ENCODE measurements at places on chromosomes 13 and 19. TPM values are rescaled to one million over a fixed set of nuclear protein-coding genes. Genes with fewer than 3 reads are reported as not detected.
A peak's percentile ranks its signal among the peaks of the same experiment; 100 is the strongest.

DNA sequence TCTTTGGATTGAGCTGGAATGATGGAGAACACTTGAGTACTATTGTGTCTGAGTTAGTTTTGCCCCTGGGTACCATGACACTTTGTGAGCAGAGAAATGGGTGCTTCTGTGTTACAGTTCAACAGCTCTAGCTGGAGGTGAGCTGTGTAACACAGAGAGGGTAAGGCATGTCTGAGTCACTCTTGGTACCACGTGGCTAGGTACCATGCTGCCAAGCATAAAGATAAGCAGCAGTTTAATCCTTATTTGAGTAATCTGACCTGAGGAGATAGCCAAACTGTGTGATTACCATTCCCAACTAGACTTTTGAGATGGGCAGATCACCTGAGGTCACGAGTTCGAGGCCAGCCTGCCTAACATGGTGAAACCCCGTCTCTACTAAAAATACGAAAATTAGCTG lies 122.0 kb downstream of the OLFM4 start:
- DNase-seq, result peak; percentile 12

OR4F17 gene
- total RNA-seq, result not detected

DNA sequence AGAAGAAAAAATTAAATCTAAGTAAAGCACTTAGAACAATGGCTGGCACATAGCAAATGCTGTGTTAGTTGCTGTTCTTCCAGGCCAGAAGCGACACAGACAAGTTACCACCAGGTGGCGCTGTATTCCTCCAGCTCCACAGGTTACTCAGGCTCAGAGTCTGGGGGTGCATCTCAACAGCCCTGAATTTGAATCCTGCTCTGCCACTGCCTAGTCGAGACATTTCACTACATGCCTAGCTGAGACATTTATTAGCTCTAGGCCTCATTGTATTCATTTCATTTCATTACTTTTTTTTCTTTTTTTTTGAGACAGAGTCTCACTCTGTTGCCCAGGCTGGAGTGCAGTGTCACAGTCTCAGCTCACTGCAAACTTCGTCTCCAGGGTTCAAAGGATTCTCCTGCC lies 16.4 kb upstream of the CYP2B6 start:
- DNase-seq, result peak; percentile 49

DNA sequence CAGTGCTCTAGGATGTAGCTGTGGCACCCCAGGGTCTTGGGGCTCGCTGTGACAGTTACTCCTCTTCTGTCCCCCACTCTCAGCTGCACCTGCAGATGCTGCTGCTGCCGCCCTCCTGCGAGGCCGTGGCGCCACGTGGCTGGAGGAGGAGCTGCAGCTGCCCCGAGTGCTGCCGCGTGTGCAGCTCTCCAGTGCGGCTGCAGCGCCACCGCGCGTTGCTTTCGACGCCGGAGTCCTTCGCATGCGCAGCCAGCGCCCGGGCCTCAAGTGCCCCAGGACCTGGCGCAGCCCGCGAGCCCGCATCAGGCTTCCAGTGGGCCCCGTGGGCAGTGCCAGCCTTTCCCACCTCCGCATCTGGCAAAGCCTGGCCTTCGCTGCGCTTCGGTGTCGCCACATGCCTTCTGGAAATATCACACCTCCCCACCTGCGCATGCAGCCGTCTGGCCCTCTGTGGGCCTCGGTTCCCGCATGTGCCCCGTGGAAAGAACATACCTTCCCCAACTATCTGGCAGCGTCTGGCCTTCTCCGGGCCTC lies 692 bp upstream of the ZNF580 start:
- no peak for DNase-seq

THSD1 gene
- 13.4 TPM for total RNA-seq

DNA sequence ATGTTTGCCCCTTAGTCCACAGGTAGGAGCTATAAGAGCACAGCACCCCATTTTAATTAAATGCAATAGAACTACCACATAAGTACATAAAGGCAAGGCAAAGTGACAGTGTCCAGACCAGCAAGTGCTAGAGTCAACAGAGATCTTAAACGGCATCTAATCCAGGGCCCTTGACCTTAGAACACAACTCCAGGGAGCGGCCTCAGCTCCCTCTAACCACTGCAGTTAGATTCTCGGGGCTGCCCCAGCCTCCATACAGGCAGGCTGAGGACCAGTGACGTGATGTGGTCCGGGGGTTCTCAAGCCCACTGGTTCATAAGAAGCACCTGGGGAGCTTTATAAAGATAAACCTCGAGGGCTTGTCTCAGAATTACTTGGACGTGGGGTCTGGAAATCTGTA lies 10.0 kb upstream of the ATP12A start:
- DNase-seq, result no peak

GRCh38 chr13:110379905-110380341 lies 72.8 kb downstream of the COL4A2 start:
- DNase-seq, result no peak

CEACAM6 gene
- total RNA-seq, result not detected

GRCh38 chr13:42181381-42181953 lies 90.5 kb upstream of the AKAP11 start:
- DNase-seq, result no peak

CATSPERD gene
- not detected for total RNA-seq

DNA sequence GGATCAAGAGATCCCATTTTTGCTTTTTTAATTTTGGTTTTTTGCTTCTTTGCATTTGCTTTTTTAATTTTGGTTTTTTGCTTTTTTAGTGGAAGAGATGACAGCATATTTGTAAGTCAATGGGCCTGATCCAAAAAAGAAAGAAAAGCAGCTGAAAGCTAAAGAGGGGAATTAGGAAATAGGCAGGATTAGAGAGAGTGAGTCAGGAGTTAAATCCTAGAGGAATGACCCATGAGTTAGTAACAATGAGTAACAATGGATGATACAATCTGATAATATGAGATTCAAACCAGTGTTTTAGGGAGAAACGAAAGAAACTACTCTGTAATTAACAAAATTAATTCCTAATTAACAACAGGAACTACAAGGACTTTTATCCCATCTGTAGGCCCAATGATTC lies 111.2 kb upstream of the SGCG start:
- DNase-seq, result peak; percentile 36

CD37 gene
- not detected for total RNA-seq

ZNF723 gene
- total RNA-seq, result not detected

ZNF560 gene
- 0.47 TPM for total RNA-seq
